ENCODE measurements at places on chromosomes 13 and 19.
A peak's percentile ranks its signal among the peaks of the same experiment; 100 is the strongest.

DNA sequence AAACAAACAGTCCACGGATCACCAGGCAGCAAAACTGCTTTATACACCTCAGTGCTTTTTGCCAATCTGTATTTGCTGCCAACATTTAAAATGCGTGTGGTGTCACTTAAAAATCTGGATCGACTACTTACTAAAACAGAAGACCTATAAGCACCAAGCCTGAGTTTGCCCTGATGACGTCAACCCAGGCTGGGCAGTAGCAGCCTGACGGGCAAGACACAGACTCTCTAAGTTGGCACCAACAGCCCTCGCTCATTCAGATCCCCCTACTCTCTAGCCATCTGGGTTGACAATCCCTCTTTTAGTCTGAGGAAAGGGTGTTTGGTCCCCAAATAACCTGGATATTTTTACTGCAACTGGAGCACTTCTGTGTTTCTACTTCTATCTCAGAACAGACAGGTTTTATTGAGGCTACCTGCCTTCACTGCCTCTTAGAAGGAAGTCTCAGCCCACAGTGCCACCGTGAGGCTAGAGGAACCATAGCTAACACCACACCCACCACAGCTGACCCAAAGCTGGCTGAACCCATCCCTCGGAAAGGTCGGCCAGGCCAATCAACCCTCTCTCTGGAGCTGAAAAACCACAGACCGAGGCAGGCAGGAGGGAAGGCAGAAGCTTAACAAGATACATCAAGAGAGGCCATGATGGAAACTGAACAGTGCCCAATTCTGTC, 6.9 kb downstream of the SUGP2 start:
- no peak for DNase-seq

- peak; percentile 6 for DNase-seq
Observed at GRCh38 chr13:85590231-85590931, 208.8 kb downstream of the SLITRK6 start.

DNA sequence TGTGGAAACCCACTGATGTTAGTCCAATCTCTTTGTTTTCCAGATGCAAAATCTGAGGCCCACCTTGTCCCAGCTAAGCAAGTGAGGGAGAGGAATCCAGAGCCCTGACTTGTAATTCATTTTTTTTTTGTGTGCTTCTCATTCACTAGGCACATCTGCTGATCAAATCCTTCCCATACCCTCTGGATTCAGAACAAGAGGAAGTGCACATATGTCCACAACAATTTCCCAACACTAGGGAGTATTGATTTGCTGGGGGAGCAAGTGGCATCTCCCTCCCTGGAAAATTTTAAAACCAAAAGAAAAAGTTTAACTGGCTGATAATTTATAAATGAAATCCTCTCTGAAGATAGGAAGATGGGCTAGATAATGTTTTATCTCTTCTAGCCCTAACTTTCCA, 94.6 kb upstream of the RFC3 start:
- DNase-seq, result no peak

GRCh38 chr19:1941146-1942077, at the start of gene CSNK1G2:
Gene CSNK1G2 (plus strand): TSS chr19:1941172. CDS start chr19:1969773, 28,601 bp downstream.
- DNase-seq, result no peak

- peak; percentile 74 for DNase-seq
Observed at GRCh38 chr13:59318320-59318930, 845.3 kb downstream of the DIAPH3 start.

GRCh38 chr13:98310485-98311199, 133.6 kb upstream of the RNF113B start:
- DNase-seq, result no peak

DNA sequence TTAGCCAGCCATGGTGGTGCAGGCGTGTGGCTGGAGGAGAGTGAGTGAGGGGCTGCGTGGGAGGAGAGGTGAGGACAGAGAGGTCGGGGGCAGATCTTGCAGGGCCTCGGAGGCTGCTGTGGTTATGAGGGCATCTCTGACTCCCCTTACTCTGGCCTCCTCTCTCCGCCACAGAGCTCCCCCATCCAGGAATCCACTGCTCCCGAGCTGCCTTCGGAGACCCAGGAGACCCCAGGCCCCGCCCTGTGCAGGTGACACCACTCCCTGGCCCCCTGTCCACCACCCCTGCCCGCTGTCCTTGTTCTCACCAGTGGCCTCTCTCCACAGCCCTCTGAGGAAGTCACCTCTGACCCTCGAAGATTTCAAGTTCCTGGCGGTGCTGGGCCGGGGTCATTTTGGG, 7.8 kb downstream of the PTGER1 start:
- no peak for DNase-seq

- peak; percentile 5 for DNase-seq
Observed at GRCh38 chr19:36421749-36422481, 3.5 kb upstream of the ZFP82 start.

Data from astrocyte of the spinal cord (primary cell).